ENCODE measurements at places on chromosomes 1 and 21.

DNA sequence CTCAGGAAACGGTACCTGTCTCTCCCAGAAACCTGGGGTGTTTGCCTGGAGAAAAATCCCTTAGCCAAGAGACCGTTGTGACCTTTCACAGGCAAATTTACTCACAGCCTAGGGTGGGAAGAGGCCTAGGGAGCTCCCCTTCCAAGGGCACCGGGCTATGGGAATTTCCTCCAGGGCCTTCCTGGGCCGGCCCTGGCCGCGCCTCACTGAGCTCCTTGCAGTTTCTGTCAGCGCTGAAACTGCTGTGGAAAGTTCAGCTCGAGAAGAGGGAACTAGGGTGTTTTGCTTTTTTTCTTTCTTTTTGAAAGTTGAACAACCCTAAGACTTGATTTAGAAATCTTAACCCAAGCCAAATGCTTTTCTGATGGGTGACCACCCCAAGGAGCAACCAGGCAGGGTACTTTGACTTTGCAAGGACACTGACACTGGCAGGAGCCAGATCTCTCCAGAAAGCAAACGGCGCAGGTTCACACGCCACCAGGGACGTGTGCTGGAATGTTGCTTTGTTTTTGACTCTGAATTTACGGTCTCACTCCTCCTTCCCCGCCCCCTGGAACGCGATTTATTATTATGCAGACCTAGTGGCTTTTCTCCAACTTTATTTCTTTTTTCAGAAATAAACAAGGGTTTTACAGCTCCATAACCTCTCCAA lies 229.6 kb upstream of the JUN start:
- no peak for DNase-seq

DNA sequence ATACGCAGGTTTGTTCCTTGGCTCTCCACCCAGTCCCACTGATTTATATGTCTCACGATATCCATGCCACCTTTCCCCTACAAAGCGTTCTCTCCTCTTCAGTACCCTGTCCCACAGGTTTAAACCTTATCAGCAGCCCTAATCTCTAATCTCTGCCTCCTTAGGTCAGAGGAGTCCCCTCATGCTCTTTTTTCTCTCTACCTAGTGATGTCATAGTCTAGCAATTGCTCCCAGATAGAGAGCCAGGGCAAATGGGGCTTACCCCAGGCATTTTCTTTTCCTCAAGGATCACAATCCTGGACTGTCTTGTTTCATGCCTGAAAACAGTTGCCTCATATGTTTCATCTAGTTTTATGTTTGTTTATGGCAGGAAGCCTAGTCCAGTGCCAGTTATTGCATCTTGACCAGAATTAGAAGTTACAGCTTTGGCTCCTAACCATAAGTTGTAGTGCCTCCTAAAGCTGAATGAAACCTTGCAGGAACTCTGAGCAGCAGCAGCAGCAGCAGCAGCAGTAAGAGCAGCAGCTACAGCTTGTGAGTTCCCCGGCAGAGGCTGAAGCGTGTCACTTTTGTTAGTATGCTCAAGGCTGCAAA lies 26.7 kb upstream of the TP53BP2 start:
- DNase-seq = no peak

DNA sequence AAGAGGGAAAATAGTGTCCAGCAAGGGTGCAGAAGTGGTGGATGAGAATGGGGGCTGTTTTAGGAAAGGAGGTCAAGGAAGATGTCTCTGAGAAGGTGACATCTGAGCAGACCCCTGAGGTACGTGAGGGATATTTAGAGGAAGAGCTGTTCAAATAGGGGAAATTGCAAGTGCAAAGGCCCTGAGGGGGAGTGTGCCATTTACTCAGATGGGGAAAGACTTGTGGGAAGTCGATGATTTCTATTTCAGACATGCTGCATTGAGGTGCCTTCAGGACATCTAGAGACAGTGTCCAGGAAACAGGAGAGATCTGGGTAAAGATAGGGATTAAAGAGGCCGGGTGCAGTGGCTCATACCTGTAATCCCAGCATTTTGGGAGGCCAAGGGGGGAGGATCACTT lies 10.4 kb upstream of the ADGRB2 start:
- no peak for DNase-seq

DNA sequence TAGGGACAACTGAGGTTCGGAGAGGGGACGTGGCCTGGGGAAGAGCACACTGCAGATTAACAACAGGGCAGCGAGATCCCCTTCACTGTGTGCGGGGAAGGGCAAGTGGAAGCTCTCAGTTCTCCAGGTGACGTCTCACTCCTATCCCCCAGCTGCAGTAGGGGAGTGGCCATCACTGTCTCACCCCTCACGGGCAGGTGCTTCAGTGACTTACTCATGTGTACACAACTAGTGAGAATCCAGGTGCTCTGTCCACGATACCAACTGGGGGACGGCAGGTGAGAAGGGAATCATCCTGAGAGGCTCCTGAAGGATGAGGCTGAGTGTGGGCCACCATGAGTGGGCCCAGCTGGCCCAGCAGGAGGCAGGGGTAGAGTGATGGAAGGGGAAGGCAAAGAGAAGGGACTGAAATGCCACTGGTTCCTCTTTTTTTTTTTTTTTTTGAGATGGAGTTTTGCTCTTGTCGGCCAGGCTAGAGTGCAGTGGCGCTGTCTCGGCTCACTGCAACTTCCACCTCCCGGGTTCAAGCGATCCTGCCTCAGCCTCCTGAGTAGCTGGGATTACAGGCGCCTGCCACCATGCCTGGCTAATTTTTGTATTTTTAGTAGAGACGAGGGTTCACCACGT lies 25.9 kb downstream of the RHBG start:
- no peak for DNase-seq

DNA sequence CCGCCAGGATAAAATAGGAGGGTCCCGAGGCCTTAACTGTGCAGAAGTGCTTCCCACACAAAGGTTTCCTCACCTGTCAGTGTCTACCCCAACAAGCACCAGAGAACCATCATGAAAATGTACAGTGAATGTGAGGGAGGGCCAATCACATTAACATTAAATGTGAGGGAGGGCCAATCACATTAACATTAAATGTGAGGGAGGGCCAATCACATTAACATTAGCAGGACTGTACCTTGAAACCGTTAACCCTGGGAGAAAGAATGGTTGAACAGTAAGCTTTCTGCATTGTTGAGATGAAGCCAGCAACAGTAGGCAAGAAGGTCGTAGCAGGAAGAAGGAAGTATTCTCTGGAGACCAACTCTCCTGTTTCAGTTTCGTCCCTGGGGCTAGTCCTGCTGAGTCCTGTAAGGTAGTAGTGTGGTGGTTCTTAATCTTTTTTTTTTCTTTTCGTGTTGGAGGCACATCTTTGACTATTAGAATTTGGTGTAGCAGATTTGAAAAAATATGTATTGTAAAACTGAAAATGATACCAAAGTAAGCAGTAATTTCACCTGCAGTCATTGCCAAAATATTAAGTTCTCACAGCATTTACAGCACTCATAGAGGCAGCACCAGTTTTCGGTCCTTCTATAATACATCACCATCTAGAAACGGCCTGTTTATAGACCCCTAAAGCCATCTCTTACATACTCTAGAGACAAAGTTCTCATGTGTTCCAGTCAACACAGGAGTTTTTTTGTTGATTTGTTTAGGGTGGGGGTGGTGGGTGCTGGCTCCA lies 98.6 kb upstream of the PPP2R5A start:
- DNase-seq = peak; percentile 37

DNA sequence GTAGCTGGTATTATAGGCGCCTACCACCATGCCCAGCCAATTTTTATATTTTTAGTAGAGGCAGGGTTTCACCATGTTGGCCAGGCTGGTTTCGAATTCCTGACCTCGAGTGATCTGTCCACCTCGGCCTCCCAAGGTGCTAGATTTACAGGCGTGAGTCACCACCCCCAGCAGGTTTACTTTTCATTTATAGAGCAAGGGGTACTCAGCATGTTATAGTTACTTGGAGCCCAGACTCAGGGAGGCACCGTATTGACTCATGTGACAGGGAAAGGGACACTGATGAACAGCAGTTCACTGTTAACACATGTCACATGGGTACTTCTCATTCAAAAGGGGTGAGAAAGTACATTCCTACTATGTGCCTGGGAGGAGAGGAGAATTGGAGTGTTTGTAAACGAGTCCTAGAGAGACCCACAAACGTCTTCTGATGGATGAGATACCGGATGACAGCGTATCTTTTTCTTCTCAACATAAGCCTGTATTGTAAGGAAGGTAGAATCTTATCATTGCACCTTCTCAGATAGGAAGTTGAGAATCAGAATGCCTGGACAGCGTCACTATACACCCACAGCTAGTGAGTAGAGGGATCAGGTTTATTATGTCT lies 510.0 kb downstream of the USP25 start:
- no peak for DNase-seq

DNA sequence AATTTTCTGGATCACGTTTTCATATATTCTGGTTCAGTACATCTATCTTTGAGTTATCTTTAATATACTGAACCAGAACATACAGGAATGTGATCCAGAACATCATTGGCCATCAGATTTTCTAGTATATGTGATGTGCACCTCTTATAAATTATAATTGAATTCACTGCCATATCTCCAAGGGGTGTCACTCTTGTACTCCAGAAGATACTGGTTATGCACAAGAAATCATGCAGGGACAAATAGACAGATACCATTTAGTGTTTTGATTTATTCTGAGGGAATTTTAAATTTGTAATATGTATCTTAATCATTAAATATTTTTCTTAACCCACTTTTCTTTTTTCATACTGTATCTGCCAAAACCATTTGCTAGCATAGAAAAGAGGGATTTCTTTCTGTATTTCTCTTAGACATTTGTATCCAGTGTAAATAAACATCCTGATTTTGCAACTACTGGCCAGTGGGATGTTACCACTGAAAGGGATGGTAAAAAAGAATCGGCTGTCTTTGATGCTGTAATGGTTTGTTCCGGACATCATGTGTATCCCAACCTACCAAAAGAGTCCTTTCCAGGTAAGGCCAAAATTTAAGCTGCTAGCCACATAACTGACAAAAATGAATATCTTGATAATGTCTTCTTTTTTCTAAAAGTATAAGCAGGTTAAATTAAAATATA lies 16.7 kb downstream of the FMO3 start:
- no peak for DNase-seq

DNA sequence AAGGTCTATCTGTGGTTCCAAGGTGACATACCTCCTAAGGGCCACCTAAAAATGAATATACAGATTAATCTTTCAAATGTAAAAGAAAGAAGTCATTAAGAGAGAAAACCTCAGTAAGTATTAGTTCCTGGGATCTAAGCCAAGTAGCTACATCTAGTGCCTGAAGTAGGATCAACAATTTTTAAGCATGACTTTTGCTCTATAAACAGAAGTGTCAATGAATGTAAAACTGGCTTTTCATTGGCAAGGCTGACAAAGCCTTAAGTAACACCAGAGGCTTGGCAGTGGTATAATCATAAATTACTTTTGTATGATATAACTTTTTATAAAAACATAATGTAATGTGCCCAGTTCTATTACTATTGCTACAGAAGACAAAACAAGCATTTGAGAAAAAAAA lies 12.2 kb upstream of the ACADM start:
- no peak for DNase-seq

DNA sequence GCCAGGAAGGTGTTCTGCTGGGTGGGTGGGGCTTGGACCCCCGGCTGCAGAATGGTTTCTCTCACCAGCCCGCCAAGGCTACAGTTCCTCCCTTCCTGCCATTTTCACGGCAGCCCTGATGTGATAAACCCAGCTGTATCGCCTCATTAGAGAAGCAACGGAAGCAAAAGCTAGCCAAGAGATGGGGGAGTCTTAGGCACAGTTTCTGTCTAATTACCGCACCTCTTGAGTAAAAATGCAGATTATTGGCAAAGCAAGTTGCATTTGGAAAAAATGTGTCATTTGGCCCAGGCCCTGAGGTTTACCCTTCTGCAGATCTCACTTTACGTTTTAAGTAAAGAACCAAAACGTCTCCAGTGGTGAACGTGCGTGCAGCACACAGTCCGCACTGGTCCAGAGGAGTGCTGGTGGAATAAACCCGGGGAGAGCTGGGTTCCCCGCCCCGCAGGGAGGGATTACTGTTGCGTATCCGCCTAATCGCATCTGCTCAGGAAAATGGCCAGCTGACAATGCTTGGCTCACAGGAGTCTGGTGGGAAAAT lies 109.9 kb downstream of the GALNT2 start:
- no peak for DNase-seq

DNA sequence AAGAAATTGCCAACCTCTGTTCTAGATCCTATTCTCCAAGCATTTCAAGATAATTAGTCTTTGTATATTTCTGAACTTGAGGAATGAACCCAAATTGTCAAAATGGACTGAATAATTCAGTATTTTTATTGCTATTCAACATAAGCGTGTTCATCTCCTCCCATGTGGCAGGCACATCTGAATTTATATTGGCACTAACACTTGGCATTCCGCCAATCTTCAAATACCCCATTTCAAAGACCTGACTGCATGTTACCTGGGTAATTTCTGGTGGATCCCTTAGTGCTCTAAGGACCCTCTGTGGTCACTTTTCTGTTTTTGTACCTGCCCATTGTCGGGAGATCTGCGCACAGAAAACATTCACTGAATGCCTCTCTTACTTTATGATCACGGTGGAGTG lies 66.6 kb downstream of the BACE2 start:
- no peak for DNase-seq

- no peak for DNase-seq
Measured at GRCh38 chr1:69290291-69290690, 277.4 kb upstream of the LRRC7 start.

- DNase-seq = no peak
Measured at GRCh38 chr1:234727018-234727940, 117.3 kb upstream of the IRF2BP2 start.

GRCh38 chr1:173601588-173601987 lies 1.3 kb downstream of the SLC9C2 start:
- DNase-seq = no peak

DNA sequence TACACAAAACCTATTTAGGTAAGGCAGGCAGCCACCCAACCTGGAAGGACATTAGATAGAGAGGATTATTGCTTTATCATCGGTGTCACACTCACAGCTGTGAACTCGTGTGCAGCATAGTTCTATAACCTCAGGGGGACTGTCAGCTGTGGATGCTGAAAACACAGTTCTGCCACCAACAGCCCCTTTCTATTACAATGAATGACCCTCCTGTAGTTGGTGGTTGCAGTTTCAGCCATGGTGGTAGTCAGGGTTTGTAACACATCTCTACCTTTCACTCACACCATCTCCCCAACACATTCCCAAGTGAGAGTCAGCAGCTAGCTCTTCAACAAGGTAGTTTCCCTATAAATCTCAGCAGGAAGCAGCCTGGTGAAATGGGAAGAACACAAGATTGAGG lies 136.8 kb downstream of the ZC3H11B start:
- DNase-seq = no peak

GRCh38 chr1:30399026-30399425 lies 324.4 kb downstream of the MATN1 start:
- DNase-seq = no peak

- DNase-seq = peak; percentile 72
Measured at GRCh38 chr1:10733474-10734366, 62.7 kb downstream of the CASZ1 start.
